Body of pancreas (tissue), 4 donors: ENCODE measurements at places on chromosomes 1 and 21.

DNA sequence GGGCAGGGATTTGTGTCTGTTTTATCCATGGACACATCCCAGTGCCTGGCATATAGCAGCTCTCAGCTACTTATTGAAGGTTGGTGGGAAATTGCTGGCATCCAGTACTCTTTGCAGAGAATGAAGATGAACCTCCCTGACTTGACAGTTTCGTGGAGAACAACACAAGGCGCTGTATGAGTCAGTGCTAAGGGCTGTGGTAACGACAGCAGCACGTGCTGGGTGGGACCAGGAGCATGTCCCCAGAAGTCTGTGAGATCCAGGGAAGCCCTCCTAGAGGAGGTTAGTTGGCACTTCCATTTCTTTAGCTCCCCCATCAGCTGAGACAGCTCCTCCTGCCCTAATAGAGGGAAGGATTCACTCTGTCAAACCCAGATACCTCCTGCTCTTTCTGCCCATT lies 25.9 kb upstream of the IL19 start:
- DNase-seq: no peak

GRCh38 chr1:212437179-212437798 lies 4.6 kb downstream of the NENF start:
- DNase-seq: no peak

GRCh38 chr1:30313584-30313983 lies 409.8 kb downstream of the MATN1 start:
- no peak for DNase-seq

DNA sequence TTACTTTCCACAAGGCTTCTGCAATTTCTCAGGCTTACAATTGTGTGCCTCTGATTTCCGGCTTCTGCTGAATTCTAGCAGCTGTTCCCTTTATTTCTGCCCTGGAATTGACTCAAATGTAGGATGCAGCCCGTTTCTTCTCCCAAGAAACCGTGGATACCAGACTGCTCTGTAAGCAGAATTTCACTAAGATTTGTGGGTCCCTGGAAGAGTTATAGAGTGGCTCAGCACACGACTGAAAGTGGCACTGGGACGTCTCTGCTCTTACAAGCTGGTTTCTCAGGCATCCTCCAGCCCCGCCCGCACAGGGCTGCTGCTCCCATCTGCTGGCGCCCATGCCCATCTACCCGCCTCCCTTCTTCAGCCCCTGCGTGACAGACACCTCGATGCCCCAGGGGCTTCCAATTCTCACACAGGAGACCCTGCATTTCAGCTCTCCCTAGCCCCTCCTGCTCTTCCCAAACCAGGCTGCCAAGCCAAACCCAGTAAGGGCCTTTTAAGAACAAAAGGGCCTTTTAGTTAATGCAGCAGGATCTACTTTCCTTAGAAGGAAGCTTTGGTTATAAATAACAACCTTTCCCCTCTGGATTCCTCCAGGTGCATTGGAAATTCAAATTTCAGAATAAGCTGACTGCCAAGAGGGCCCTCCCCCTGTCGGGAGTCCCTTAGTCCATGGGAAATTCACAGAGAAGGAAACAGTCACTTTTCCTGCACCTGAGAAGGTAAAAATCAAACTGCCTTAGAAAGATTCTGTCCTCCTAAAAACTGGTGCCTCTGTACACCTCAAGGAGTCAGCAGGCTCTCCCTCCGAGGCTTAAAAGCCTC lies 45.4 kb upstream of the TENT5B start:
- no peak for DNase-seq

DNA sequence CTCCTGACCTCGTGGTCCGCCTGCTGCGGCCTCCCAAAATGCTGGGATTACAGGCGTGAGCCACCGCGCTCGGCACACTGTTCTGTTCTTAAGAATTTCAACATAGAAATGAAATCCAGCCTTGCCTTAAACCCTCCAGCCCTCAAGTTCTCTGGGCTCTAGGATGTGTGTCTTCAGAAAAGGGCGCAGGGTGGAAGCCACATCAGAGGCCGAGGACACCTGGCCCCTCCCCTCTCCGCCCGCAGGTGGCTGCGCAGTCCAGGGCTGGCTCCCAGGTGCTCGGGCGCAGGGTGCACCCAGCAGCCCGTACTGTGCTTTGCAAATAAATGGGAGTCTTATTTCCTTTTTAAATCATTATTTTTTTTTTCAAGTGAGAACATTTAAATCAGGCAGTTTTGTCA lies 2.0 kb upstream of the C1orf174 start:
- DNase-seq: no peak

DNA sequence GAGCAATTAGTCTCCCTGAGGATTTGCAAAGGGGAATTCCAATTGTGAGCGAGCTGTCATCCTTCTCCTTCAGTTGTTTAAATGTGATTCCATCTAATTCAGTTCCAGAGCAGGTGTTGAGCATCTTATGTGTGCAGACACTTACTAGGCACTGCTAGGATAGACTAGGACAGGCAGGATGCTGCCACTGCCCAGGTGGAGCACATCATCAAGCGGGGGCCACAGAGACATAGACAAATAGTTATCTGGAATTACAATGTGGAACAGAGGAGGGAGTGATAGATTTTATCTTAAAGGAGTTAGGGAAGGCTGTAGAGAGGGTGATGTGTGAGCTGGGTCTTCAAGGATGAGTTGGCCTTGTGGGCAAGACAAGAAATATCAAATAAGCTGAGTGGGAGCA lies 55.9 kb downstream of the CDC7 start:
- DNase-seq: no peak
